ENCODE measurements at places on chromosomes 16 and 17.

DNA sequence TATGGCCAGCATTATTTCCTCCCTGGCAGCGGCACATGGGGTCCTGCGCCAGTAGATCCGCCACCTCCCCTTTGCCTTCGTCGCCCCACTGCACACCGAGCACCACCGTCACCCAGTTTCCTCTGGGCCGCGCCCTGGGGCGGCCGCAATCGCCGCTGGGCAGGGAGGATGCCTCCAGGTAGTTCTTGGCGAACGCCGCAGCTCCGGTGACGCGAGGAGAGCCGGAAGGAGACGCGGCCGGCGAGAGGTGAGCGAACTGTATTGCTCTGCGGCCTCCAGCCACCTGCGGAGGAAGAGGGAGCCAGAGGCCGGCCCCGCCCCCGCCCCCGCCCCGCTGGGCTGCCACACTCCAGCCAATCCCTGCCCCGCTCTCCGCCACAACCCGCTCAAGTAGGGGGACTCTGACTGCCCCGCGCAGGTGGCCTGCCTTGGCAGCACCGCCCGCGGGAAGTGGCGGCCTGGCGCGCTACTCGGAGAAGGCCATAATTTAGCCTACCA is 11.8 kb upstream of the SLFN13 start:
- DNase-seq = peak; percentile 10

GRCh38 chr17:82314012-82314726 is 3.2 kb downstream of the CD7 start:
- DNase-seq = no peak

DNA sequence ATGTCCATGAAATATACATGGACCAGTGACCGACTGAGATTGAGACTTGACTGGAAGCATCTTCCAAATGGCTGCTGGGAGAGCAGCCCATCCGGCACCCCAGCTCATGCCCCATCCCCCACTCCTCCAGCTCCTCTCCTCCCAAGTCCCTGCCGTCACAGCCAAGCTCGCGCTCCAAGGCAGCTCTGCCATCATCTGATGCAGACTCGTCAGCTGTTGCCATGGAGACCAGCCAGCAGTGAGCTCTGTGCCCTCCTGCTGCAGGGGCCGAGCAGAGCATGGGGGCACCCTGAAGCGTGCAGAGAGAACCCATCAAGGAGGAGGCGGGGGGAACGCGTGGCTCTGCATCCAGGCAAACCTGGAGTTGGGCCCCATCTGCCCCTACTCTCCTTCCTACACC is 74.5 kb upstream of the TNRC6C start:
- DNase-seq = no peak

GRCh38 chr16:62408760-62409159 is 372.5 kb upstream of the CDH8 start:
- DNase-seq = no peak

DNA sequence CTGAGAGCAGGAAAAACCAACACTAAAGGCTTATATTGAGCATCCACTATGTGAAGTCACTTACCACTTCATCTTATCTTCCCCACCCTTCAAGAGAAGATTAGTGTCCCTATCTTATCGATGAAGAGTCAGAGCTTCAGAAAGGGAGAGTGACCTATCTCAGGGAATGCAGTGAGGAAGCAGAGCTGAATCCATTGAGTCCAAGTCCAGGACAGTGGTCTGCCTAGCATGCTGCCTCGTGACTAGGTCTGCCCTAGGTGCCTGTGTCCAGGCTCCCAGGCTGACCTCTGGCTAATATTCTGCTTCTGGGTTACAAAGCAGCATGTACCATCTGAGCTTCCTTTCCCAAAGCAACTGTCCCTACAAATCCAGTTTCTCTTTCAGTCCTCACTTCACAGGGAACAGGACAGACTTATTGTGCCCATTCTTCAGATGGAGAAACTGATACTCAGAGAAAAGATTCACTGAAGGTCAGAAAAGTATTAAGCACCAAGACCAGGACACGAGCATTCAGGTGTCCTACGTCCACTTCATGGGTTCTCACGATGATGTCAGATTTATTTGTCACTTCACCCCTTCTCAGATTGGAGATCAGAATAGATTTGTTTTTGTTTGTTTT is 13.3 kb upstream of the FZD2 start:
- no peak for DNase-seq

DNA sequence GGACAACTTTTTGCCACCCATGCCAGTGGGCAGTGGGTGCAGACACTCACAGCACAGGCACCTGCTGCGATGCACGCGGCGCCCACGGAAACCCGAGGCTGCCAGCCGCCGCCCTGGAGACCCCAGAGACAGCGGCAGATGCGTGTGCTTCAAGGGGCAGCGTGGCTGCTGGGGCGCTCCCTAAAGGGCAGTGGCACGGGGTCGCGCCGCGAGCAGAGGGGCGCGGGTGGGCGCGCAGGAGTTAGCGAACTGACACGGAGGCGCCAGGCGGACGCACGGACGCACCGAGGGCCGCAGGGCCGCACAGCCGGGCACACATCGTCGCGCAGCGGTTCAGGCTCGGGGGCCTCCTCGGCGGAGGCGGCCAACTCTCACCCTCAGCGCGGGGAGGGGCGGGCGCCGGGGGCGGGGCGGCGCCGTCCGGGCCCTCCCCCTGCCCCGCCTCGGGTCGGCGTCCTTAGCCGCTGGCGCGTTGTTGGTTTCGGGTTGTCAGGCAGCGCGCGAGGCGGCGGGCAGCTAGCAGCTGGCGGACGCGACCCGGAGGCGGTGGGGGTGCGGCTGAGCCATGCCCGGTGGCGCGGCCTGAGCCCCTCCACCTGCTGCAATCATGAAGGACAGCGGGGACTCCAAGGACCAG is at the start of gene KIF19:
Gene KIF19 (plus strand): TSS at position 484 of the 637 bp plus-strand sequence. CDS start 124 bp downstream, at position 608.
- DNase-seq = no peak

DNA sequence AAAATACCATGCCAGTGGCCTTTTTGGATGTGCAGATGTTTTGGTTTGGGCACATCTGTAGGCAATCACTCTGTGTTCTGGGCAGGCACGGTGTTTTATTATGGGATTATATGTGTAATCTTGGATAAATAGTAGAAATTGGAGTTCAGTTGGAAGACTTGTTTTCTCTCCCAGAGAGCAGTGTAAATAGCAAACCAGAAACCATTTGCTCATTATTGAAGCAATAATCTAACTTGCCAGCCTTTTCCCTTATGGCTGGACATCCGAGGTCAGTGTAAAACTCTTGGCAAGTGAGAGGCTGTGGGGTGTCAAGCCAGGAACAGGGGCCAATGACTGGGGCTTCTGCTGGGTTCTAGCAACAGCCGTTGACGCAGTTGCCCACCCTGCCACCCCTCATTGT is 69.9 kb downstream of the IRX3 start:
- DNase-seq = no peak

DNA sequence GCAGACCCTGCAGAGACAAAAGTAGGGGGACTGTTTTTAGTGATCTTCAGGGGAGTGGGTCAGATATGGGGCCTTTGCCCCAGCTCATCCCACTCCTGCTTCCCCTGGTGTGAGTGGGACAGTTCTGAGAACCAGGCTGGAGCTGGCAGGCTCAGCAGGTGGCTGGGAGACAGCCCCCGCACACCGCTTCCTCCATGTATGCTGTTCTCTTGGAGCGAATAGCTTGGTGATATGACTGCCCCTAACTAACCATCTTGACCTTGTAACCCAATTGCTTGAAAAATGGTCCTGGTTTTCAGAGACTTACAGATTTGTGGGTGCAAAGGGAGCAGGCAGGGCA is 61.5 kb downstream of the PRMT7 start:
- DNase-seq = no peak

GRCh38 chr17:876272-876671 is 94.1 kb downstream of the MRM3 start:
- no peak for DNase-seq

GRCh38 chr17:10648956-10649355 is 8.2 kb downstream of the MYH3 start:
- no peak for DNase-seq

DNA sequence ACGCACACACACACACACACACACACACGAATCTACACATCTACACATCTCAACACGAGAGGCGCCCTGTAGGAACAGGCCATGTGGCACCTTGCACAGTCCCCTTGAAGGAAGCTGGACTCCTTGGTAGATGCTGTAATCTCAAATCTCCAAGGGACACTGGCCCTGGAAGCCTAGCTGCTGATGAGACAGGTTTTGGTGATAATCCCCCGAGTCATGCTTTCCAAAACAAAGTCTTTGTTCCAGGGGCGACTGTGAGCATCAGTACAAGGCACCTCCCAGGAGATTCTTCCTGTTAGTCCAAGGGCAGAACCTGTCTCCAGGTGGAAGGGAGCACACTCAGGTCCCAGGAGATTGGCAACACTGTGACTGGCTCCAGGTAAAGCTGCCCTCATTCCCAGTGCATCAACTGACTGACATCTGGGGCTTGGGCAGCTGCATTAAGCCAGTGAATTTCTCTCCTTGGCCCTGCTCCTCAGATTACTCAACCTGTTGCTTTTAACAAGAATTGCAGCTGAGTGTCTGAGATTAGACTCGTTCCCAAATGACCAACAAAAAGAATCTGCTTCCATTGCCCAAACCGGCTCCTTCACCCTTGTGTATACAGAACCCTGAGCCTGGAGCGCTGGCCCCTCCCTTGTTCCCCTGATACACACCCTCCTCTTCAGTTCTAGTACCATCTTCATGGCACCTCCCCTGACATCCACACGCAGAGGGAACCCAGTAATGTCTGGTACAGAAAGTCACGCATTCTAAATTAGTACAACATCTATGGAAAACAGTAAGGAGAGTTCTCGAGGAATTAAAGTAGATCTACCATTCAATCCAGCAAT is 13.9 kb upstream of the TNRC6C start:
- DNase-seq = no peak

- no peak for DNase-seq
These were observed 161.8 kb downstream of the RPTOR start for GRCh38 chr17:80706463-80706867.

DNA sequence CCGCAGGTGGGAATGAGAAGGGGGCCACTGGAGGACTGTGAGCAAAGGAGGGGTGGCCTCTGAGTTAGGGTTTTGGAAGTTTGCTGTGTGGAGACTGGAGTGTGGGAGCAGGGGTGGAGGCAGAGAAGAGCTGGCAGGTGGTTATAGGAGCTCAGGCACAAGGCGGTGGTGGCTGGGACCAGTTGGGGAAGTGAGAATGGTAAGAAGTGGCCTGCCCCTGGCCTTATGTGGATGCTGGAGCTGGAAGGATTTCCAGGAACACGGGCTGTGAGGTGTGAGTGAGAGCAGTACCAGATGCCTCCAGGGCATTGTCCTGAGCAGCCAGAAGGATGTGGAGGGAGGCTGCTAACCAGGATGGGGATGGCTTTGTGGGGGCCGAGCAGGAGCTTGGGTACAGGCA is 277.2 kb downstream of the SNX29 start:
- DNase-seq = no peak

- no peak for DNase-seq
These were observed 6.4 kb downstream of the NFE2L1 start for GRCh38 chr17:48054238-48055185.

GRCh38 chr16:86166414-86166813 is 267.5 kb downstream of the IRF8 start:
- DNase-seq = no peak

GRCh38 chr17:41652461-41652970 is 28.1 kb upstream of the KRT17 start:
- DNase-seq = no peak

GRCh38 chr17:74606050-74606449 is 14.0 kb upstream of the CD300LD start:
- no peak for DNase-seq
